Stimulated activated CD4-positive, alpha-beta T cell treated with anti-CD3 and anti-CD28 coated beads, Interleukin-4, amount 100 ng/mL, for 24 hours (primary cell): ENCODE measurements at places on chromosomes 1 and 21.

DNA sequence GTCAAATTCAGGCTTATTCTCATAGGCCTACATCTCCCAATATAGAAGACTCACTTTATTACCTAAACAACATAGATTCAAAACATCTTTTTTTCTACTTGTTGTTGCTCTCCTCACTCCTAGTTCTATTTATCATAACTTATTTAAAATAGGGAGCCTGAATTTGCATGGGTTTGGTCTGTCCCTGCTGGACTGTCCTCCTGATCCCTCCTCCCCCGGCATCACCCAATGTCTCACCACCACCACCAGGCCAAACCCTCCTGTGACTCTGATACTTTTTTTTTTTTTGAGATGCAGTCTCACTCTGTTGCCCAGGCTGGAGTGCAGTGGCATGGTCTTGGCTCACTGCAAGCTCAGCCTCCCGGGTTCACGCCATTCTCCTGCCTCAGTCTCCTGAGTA lies 31.8 kb upstream of the MYBPHL start:
- DNase-seq, result no peak

- no peak for DNase-seq
These were observed 73.0 kb upstream of the LAPTM5 start for GRCh38 chr1:30830537-30830936.

- no peak for DNase-seq
These were observed 128.9 kb downstream of the GRIK1 start for GRCh38 chr21:29810871-29811270.

DNA sequence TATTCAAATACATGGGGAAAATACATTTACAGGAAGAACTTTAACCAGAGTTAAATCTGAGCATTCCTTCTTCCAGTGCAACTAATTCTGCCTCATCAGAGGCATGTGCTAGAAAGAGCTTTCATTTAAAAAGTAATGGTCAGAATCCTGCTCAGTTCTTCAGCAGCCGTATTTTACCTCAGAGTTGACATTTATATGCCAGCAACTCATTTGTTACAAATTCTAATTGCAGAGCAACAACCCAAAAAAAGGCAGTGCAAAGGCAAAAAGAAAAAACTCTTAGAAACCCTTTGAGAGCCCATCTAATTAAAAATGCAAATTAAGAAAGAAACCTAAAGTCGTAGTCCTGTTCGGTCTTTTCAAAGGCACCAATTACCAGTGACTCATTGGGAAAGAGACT lies 392.5 kb downstream of the PBX1 start:
- no peak for DNase-seq

- no peak for DNase-seq
These were observed 817.8 kb upstream of the CXADR start for GRCh38 chr21:16695074-16695473.

GRCh38 chr21:36676039-36676950 lies 22.6 kb upstream of the SIM2 start:
- DNase-seq, result no peak

- DNase-seq, result no peak
These were observed 10.4 kb downstream of the CLCNKB start for GRCh38 chr1:16053781-16054502.

GRCh38 chr1:35223084-35223630 lies 30.2 kb upstream of the SFPQ start:
- no peak for DNase-seq

GRCh38 chr21:29682800-29683199 lies 257.0 kb downstream of the GRIK1 start:
- no peak for DNase-seq

GRCh38 chr21:16842696-16843035 lies 670.2 kb upstream of the CXADR start:
- no peak for DNase-seq

DNA sequence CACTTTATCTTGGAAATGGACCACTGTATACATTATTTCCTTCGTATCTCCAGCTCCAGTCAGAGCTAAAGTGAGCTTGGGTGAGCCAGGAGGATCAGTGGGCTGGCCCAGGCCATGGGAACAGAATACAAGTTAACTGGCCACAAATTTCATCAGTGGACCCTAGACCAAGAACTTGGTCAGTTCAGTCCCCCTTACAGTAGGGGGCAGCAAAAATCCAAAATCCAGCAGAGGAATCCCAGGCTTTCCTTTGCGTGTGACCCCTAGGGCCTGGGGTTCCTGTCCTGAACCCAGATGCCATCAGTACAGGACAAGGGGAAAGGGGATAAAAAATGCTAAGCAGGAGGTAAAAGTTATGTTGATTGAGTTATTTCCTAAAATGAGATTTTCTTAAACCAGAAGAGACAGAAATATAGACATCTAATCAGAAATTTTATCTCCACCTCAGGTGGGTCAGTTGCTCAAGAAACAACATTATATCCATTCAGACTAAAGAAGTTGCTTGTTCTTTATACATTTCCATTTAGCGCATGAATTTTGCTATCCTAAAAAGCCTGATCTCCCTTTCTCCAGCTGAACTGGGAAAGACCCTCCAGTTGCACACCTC lies 24.1 kb upstream of the LCE5A start:
- no peak for DNase-seq

DNA sequence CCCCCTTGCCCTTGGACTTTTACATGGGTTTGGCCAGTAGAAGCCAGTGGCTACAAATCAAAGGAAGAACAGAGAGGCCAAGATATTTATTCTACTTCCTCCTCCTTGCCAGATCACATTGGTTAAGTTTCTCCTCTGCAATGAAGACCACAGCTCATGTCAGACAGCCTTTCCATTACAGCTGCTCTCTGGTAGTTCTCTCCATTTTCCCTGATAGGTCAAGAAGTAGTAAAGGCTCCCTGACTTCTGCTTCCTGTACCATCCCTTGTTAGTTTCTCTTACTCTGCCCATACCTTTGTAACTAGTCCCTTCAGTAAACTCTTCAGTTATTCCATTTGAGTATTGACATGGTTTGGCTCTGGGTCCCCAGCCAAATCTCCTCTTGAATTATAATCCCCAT lies 27.8 kb downstream of the NME7 start:
- no peak for DNase-seq

DNA sequence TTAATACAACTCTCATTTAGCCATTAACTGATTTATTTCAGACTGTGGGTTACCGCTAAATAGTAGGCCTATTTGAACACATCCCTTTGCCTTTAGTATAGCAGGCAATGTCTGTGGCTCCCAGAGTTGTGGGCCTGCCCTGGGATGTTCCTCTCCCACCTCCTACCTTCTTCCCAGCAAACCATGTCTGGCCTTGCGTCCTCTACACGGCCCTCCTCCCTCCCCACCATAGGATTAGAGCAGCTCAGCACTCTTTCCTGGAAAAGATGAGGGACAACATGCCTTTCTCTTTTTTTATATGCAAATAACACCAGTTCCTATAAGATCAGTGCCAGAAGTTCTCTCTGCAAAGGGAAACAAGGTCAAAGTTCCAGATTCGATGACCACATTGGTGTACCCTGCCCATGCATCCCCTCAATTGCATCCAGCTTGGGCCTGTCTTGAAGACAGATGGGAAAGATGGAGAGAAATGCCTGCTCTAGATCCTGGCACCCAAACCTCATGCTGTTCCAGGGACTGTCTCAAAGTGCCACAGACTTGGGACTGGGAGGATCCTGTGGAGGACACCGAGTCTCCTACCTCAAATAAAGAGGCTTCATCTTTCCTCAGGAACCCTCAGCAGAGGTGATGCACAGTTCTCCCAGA lies 57.2 kb downstream of the CD46 start:
- DNase-seq, result no peak

GRCh38 chr1:184640505-184640904 lies 114.2 kb downstream of the EDEM3 start:
- no peak for DNase-seq

DNA sequence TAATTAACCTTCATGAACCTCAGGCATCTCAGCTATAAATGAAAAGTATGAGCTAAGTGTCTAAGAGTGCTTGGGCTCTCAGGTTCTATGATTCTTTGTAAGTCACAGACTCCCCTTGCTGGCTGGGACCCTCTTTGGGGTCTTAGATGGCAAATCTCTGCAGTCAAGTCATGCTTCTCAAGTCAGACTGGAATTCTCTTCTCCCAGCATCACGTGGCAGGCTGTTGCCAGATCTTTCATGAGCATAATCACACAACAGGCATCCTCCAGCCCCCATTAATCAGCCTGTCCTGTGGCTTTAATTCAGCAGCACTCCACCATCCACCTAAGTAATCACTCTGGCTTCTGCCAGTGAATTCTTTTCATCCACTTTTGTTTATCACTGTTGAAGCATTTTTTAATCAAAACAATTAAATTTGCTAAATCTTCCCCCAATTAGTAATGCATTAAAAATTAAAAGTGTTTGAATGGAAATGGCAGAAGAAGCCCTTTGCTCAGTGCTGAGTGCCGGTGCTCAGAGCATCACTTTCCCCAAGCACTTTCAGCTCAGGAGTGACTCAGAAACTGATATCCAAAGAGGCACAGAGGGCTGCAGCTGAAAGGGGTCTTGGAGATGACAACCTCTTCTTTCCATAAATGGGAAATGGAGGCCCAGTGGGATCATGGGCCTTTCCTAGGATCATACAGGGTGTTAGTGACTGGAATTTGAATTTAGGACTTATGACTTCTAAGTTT lies 50.2 kb downstream of the C8A start:
- no peak for DNase-seq

GRCh38 chr21:25997788-25998611 lies 172.6 kb downstream of the APP start:
- no peak for DNase-seq
